ENCODE measurements at places on chromosomes 12 and 14.

DNA sequence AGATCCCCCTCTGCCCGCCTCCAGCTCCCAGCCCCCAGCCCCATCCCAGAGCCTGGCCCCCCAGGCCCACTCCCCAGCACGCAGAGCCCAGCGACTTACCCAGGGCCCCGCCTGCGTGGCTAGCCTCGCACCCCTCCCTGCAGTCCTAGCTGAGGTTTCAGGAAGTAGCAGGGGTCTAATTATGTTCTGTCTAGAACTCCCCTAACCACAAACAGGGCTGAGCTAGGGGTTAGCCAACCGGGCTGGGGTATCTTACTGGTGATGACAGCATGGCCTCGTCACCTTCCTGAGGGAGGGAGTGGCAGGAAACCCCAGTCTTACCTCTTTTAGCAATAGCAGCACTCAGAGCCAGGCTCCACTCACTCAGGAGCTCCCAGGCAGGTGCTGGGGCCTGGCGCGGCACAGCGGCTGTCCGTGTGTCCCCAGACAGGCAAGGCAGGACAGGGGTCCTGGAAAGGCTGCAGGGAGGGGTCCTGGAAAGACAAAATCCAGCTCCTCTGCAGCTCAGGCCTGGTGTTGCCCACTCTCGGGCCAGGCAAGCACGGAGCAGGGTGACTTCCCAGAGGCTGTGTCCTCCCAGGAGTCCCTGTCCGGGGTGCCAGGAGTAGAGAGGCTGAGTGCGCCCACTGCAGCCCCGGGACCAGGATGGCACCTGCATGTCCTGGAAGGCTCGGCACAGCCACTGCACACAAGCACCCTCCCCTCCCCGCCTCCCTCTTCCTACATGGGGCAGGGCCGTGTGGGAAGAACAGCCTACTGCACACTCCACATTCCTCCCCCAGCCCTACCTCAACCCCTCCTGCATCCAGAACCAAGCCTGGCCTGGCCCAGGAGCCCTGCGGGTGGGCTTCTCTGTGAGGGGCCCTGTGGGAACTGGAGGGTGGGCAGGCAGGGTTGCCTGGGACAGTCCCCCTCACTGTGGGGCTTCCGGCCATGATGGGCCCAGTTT lies at the start of gene GPR132:
Gene GPR132 (minus strand): TSS at position 151 of the 949 bp plus-strand sequence. CDS start 10,010 bp downstream, outside the sequence.
- DNase-seq, result no peak

DNA sequence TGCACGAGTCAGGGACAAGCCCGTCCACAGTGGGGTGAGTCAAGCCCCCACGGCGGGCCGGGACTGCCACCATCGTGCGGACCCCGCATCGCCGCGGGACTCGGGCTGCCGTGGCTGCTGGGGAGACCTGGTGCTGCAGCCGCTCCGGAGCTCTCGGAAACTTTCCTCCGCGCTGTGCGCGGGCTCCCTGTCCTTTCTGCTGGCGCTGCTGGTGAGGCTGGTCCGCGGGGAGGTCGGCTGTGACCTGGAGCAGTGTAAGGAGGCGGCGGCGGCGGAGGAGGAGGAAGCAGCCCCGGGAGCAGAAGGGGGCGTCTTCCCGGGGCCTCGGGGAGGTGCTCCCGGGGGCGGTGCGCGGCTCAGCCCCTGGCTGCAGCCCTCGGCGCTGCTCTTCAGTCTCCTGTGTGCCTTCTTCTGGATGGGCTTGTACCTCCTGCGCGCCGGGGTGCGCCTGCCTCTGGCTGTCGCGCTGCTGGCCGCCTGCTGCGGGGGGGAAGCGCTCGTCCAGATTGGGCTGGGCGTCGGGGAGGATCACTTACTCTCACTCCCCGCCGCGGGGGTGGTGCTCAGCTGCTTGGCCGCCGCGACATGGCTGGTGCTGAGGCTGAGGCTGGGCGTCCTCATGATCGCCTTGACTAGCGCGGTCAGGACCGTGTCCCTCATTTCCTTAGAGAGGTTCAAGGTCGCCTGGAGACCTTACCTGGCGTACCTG lies 1.1 kb downstream of the PDE3A start:
- peak; percentile 53 for DNase-seq

GRCh38 chr14:21749306-21749868 lies 75.8 kb upstream of the OR4E1 start:
- no peak for DNase-seq

DNA sequence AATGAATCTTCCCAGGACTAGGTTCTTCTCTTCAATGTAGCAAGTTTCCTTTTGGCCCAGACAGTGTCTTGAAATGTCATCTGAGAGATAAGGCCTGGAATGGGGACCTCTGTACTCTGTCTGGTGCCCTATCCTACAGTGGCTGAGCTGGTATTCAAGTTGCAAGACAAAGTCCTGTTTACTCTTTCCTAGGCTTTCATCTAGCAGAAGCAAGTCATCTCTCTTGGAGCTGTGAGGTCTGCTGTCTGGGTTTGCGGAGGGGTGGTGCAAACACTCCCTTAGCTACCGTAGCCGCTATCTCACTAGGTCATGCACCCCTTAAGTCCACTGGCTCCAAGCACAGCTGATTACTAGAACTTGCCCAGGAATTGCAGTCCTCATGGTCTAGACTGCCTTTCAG lies 149.7 kb upstream of the SLC16A7 start:
- no peak for DNase-seq

GRCh38 chr12:82474181-82474797 lies 116.0 kb downstream of the METTL25 start:
- DNase-seq, result no peak

GRCh38 chr14:49955024-49955423 lies 62.1 kb downstream of the ARF6 start:
- no peak for DNase-seq

DNA sequence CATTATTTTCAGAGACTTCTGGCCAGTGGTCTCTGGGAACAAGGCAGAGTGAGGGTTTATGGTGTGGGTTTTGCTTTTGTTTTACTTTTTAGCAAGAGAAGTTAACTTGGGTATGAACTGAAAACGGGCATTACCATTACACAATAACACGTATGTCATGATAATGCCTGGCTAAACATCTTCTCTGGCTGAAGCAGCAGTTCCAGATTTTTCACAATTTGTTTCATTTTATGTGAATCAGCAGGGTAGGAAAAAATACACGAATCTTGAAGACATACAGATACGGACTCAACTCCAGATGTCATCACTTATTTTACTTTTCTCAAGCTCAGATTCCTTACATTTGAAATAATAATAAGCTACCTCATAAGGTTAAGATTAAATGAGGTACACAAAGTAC lies 2.5 kb upstream of the PCNX4 start:
- no peak for DNase-seq

GRCh38 chr12:111816065-111816615 lies 25.9 kb upstream of the MAPKAPK5 start:
- DNase-seq, result no peak

DNA sequence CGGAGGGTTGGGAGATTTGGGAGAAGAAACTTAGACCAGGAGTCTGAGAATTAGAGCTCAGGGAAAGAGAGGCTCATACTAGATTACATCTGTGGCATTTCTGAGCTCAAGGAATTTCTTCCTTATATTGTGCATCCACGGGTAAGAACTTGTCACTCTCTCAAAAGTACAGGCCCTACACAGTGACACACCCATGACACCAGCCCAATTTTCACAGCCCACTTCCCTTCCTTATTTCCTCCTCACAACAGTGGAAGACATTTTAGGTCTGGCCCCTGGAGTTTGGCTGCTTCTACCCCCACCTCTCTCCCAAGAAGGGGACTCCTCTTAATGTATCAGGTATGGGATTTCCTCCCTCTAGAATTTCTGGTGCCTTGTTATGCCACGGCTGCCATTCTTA lies 9.2 kb upstream of the ZNF385A start:
- no peak for DNase-seq

DNA sequence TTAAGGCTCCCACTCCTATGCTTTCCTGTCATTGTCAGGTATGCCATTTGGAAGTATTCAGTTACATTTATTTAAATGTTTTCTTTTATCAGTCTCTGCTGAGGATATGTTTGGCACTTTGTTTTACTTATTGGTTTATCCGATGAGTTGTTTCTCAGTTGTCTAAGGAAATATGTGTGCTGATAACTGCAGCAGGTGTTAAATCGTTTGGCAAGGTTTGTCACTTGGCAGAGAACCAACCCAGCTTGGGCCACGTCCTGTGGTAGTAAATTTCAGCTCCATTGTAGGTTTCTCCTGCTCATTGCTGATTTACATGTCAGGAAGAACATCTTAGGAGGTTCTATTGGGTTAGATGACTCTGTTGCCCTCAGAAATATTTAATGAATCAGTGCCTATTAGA lies 22.0 kb upstream of the MGST1 start:
- no peak for DNase-seq

- no peak for DNase-seq
Observed at GRCh38 chr14:28762955-28763326, 3.6 kb upstream of the FOXG1 start.

DNA sequence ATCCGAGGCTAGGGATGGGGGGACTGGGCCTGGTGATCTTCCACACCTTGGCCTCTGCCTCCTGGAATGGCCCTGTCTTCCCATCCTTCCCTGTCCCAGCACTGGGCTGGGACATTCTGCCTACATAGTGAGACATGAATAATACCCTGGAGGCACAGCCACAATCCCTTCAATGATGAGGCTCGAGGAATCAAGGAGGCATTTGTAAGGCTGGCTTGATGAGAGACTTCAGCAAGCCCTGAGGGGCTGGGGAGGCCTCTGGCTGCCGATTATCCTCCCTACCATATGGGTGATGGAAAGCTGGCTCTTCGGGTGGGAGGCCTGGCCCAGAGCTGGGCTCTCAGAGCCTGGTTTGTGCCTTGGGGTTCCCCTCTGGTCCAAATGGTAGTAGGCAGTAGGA lies 92.5 kb downstream of the CALM1 start:
- peak; percentile 5 for DNase-seq

GRCh38 chr12:27965411-27965810 lies 7.1 kb downstream of the PTHLH start:
- DNase-seq, result peak; percentile 35

GRCh38 chr12:966724-967123 lies 17.2 kb upstream of the RAD52 start:
- no peak for DNase-seq

GRCh38 chr14:97290977-97291376 lies 493.8 kb downstream of the VRK1 start:
- no peak for DNase-seq

GRCh38 chr12:90390947-90391346 lies 564.0 kb downstream of the CCER1 start:
- DNase-seq, result no peak

GRCh38 chr12:99122496-99122895 lies 477.4 kb downstream of the APAF1 start:
- DNase-seq, result no peak

- DNase-seq, result no peak
Observed at GRCh38 chr14:100607611-100607956, 20.4 kb upstream of the BEGAIN start.

DNA sequence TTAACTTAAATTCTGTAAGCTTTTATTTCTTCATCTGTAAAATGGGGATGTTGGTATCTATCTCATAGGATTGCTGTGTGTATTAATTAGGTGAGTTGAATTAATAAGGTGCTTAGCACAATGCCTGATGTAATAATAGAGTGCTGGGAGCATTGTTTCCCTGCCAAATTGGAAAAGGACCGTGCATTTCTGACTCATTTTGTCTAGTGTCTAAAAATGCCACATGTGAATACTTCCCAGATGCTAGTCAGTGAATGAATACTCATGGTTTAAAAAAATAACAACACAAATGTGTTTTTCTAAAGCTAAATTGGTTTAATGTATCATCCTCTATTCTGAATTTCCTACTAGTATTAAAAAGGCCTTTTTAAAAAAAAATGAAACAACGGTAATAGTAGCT lies 45.4 kb upstream of the NEDD1 start:
- peak; percentile 50 for DNase-seq

- DNase-seq, result no peak
Observed at GRCh38 chr14:71742485-71742884, 189.7 kb upstream of the RGS6 start.

- DNase-seq, result no peak
Observed at GRCh38 chr14:105862581-105863239, 336.3 kb downstream of the TMEM121 start.

DNA sequence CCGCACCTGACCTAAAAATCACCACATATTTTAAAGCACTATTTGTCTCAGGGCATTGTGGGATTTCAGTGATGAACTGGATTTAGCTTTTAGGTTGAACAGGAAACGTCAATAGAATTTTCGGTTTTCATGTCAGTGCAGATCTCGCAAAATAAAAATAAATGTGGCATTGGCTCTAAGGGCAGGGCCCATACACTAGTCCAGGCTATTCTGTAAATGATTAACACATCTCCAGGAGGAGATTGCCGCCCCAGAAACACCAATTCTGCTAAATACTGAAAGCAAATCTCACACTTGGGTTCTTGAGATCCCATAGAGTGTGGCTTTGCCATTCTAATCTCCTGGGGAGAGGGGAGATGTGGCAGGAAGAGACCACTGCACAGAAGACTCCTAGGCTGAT lies 1494.0 kb upstream of the TMEM132C start:
- no peak for DNase-seq

- no peak for DNase-seq
Observed at GRCh38 chr12:65613692-65614091, 210.6 kb upstream of the HMGA2 start.

GRCh38 chr14:29820785-29821184 lies 106.9 kb downstream of the PRKD1 start:
- DNase-seq, result no peak

GRCh38 chr12:65742018-65743010 lies 82.0 kb upstream of the HMGA2 start:
- peak; percentile 78 for DNase-seq

- no peak for DNase-seq
Observed at GRCh38 chr12:68854078-68854468, 46.1 kb downstream of the MDM2 start.

- DNase-seq, result peak; percentile 25
Observed at GRCh38 chr14:70789361-70789760, 20.0 kb downstream of the MAP3K9 start.

DNA sequence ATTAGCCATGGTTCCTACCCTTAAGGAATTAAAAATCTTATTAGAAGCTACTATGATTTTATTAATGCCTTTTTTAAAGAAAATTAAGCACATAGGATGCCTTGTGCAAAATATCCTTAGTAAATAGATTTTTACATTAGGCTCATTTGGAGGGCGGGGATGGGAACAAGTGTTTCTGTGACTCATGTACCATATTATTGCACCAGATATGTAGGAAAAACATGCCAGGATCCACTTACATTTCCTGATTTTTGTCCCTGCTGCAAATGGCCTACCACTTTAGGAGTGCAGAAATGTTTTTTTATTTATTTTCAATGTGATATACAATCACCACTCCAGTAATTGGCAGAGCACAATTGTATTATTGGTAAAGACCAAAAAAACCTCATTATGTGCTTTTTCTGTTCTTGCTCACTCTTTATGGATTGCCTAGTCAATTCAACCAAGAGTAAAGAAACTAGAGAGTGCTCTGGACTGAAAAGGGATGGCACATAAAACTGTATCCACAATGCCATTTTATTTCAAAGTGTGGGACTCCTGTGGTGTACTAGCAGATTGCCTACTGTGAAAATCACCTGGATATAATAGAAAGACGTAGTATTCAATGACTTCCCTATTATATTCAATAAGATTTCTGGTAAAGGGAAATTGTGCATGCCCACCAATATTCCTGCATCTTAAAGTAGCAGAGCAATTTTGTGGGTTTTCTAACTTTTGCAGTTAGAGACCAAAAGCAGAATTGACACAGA lies 86.9 kb downstream of the ANO6 start:
- DNase-seq, result no peak

- no peak for DNase-seq
Observed at GRCh38 chr14:88599326-88599725, 36.5 kb downstream of the ZC3H14 start.
